Activated naive CD8-positive, alpha-beta T cell treated with anti-CD3 and anti-CD28 coated beads, Interleukin-2, amount 10 ng/mL, durations not matched to agents 7 days and 5 days (primary cell): ENCODE measurements at places on chromosomes 13 and 19. TPM values are rescaled to one million over a fixed set of nuclear protein-coding genes. Genes with fewer than 3 reads are reported as not detected.

Gene PLIN4
- 0.11 TPM for total RNA-seq

Gene ZNF844
- 9.1 TPM for total RNA-seq

- DNase-seq, result no peak
- H3K36me3 ChIP-seq, result peaks cover 5% of the 10 kb centered on the region
- H3K4me1 ChIP-seq, result peaks cover 28% of the 10 kb centered on the region
Observed at GRCh38 chr19:42286349-42287016, 15.4 kb upstream of the PRR19 start.

- peaks cover 2% of the 10 kb centered on the region for H3K4me1 ChIP-seq
- no peaks in the 10 kb centered on the region for H3K27me3 ChIP-seq
- H3K4me3 ChIP-seq, result no peak overlapping the region
Observed at GRCh38 chr19:12202250-12202649, 39.4 kb downstream of the ZNF136 start.

Gene ZFP14
- total RNA-seq, result 9.7 TPM

DNA sequence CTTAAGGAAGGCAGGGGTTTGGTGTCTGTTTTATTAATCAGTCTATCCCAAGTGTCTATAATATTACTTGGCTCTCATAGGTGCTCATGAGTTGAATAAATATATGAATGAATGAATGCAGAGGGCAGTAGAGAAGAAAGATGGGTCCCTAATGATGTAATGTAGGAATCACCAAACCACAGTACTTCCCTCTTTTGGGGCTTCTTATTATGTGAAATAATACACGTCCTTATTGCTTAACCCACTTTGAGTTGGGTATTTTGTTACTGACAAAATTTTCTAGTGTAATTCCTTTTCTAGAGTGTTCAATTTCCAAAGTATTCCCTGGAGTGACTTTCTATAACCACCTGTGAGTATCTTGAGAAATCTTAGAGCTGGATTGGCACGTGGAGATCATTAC, 13.2 kb downstream of the KLK5 start:
- H3K4me3 ChIP-seq, result no peak overlapping the region
- DNase-seq, result no peak
- H3K27me3 ChIP-seq, result no peaks in the 10 kb centered on the region
- H3K27ac ChIP-seq, result no peak overlapping the region

DNA sequence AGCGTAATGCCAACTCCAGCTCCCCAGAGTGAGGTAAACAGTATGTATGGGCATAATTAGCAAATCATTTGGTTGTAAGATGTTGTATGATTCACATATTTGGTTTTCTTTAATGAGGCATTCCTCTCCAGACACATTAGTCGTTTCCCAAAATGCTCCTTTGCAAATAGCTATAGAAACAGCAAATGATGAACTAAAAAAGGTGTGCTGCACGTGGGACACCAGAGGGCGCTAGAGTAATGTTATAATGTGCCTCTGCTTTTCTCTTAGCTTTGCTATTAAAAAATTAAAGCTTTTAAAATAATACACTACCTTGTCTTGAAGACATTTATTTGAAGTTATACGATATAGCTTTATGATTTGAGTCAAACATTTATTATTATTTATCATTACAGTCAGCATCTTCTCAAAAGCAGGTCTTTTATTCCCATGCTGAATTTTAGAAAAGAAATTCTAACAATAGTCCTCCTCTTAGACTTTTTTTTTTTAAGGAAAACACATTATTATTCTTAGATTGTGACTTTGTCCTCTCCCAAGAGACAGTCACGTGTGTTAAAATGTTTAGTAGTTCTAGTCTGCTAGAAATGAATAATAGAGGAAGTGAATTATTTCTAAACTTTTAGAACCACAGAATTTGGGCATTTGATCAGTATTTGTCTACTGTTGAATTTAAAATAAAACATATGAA, 121.6 kb upstream of the FRY start:
- no peak overlapping the region for H3K27ac ChIP-seq
- no peak overlapping the region for H3K4me3 ChIP-seq
- H3K4me1 ChIP-seq, result peaks cover 4% of the 10 kb centered on the region
- peaks cover 34% of the 10 kb centered on the region for H3K27me3 ChIP-seq
- no peaks in the 10 kb centered on the region for H3K36me3 ChIP-seq

Gene SWSAP1
- total RNA-seq, result 3.0 TPM

- peaks cover 66% of the 10 kb centered on the region for H3K36me3 ChIP-seq
- DNase-seq, result no peak
- H3K4me1 ChIP-seq, result peaks cover 6% of the 10 kb centered on the region
Observed at GRCh38 chr19:24040621-24041020, 46.4 kb upstream of the ZNF254 start.

- DNase-seq, result no peak
- H3K4me3 ChIP-seq, result no peak overlapping the region
- no peaks in the 10 kb centered on the region for H3K36me3 ChIP-seq
- no peaks in the 10 kb centered on the region for H3K27me3 ChIP-seq
Observed at GRCh38 chr19:27762933-27763332, 1450.0 kb downstream of the UQCRFS1 start.

DNA sequence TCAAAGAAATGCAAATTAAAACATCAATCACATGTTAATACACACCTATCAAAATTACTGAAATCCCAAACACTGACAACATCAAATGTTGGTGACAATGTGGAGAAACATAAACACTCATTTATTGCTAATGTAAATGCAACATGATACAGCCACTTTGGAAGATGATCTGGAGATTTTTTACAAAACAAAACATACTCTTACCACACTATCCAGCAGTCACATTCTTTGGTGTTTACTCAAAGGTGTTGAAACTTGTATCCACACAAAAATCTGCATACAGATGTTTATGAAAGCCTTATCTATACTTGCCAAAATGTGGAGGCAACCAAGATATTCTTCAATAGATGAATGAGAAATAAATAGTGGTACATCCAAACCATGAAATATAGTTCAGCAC, 1219.5 kb upstream of the PCDH20 start:
- H3K36me3 ChIP-seq, result no peaks in the 10 kb centered on the region
- H3K27me3 ChIP-seq, result no peaks in the 10 kb centered on the region
- no peak overlapping the region for H3K27ac ChIP-seq
- no peak overlapping the region for H3K4me3 ChIP-seq
- no peaks in the 10 kb centered on the region for H3K4me1 ChIP-seq
- DNase-seq, result no peak

DNA sequence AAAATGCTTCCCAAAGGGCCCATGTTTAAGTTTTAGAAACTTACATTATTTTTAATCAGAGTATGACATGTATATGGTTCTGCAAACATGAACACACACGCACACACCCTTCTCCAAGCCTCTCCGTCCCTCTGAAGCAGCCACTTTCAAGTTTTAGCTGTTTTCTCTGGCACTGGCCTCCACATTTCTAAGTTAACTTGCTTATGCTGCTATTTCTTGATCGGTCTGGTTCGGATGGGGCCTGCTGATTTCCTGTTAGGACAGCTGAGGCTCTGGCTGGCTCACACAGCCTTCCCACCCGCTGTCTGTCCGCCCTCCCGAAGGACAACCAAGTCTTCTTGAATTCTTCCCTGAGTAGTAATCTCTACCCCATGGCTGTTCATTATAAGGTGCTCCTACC, 4.4 kb downstream of the SPC24 start:
- H3K27ac ChIP-seq, result no peak overlapping the region
- H3K4me1 ChIP-seq, result peaks cover 14% of the 10 kb centered on the region
- peaks cover 48% of the 10 kb centered on the region for H3K36me3 ChIP-seq
- no peak for DNase-seq

- H3K36me3 ChIP-seq, result no peaks in the 10 kb centered on the region
- no peak for DNase-seq
- H3K4me1 ChIP-seq, result no peaks in the 10 kb centered on the region
- H3K4me3 ChIP-seq, result no peak overlapping the region
Observed at GRCh38 chr13:105920370-105920769, 615.1 kb downstream of the EFNB2 start.

DNA sequence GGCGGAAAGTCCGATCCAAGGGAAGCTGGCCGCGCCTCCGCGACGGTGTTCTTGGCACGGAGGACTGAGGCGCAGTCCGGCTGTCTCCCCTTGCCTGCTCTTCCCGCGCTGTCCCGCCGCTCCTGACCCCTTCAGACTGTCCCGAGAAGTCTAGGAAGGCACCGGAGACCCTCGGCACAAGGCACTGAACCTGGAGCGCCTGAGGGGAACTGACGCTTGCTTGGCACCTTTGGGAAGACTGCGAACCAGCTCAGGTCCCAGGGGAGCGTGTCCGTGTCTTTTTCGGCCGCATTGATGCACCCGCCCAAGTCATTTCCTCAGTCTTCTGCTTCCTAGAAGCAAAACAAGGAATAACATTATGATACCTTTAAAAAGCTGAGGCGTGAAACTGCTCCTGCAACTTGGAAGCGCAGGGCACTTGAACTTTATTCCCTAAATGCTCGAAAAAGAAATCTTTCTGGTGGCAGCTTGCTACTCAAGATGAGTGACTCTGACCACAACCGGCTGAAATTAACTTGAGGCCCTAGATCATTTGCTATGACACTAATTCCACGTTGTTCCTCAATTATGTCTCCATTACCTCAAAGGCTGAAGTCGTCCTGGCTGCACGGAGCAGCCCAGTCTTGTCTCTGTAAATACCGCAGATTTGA, 735 bp upstream of the FLT1 start:
- DNase-seq, result no peak
- peaks cover 2% of the 10 kb centered on the region for H3K36me3 ChIP-seq
- H3K27ac ChIP-seq, result no peak overlapping the region
- peaks cover 12% of the 10 kb centered on the region for H3K4me1 ChIP-seq

- DNase-seq, result no peak
- peaks cover 20% of the 10 kb centered on the region for H3K4me1 ChIP-seq
- H3K27ac ChIP-seq, result no peak overlapping the region
- H3K4me3 ChIP-seq, result no peak overlapping the region
Observed at GRCh38 chr19:13783565-13784500, 9.6 kb downstream of the C19orf53 start.

DNA sequence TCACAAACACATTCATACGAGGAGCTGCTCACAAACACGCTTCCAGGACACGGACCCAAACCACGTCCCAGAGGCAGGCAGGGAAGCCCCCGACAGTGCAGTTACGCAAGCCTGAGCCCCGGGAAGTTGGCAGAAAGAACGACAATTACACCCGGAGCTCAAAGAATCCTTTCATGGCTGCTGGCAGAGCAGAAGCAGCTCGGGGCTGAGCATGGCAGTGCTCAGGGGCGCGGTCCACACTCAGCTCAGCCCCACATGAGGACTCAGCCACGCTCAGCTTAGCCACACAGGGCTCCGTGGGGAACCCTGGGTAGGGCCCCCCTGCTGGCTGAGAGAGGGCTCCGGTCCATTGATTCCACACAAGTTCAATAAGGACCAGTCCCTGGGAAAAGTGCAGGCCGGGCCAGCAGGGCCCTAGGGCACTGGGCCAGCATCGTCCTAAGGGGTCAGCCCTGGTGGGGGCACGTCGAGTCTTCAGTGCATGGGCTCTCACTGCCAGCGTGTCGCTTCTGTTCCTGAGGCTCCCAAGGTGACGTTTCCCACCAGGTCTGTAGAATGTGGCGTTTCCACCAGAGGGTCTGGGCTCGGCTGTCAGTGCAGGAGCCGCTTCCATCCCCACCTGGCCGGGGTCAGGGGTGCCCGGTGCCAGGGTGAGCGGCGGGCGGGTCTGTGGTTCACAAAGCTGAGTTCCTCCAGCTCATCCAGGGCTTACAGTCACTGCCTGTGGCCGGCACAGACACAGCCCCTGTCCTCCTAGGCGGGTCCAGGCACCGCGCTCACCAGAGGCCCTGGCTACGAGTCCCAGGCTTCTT, 23.1 kb downstream of the GAS6 start:
- peaks cover 22% of the 10 kb centered on the region for H3K4me1 ChIP-seq
- H3K4me3 ChIP-seq, result no peak overlapping the region
- no peak overlapping the region for H3K27ac ChIP-seq
- no peaks in the 10 kb centered on the region for H3K36me3 ChIP-seq
- H3K27me3 ChIP-seq, result peaks cover 5% of the 10 kb centered on the region

Gene PPM1N
- total RNA-seq, result 6.1 TPM

Gene RTBDN
- not detected for total RNA-seq

Gene OR7D2
- total RNA-seq, result not detected

Gene NBEA
- total RNA-seq, result 1.1 TPM

Gene SIGLEC9
- total RNA-seq, result 1.3 TPM

DNA sequence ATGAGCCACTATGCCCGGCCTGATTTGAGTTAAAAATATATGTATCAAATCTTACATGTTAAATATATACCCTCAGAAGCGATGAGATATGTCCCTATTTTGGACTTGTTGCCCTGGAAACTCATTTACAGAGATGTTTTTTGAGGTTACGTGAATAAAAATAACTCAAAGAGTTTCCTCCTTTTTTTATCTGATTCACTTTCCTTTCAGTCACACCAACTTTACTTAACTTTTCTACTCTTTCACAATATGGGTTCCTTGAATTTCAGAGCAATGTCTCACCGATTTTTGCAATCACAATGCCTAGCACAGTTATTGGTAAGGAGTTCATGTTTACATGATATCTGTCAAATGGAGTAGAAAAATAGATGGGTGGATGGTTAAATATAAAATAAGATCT, 2.3 kb downstream of the OR7C2 start:
- no peak for DNase-seq
- H3K36me3 ChIP-seq, result no peaks in the 10 kb centered on the region
- H3K27me3 ChIP-seq, result no peaks in the 10 kb centered on the region
- no peak overlapping the region for H3K4me3 ChIP-seq
- H3K27ac ChIP-seq, result no peak overlapping the region

DNA sequence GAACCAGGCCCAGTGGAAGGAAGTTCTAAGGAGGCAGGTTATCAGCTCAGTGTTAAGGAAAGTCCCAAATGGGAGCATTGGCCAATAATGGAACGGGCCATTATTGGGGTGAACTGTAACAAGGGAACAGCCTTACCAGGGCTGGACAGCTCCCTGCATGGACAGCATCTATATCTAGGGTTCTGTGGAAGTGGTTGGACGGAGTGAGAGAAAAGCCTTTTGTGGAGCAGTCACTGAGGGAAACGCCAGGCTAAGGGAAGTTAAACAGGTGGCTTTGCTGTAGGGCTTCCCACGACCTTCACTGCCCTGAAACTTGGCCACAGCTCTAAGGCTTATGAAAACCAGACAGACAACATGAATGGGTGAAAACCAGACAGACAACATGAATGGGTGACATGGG, 17.0 kb downstream of the POU2F2 start:
- DNase-seq, result no peak
- H3K36me3 ChIP-seq, result peaks cover 15% of the 10 kb centered on the region
- peaks cover 23% of the 10 kb centered on the region for H3K4me1 ChIP-seq
- no peak overlapping the region for H3K27ac ChIP-seq

GRCh38 chr13:103164251-103164650, 98.0 kb upstream of the SLC10A2 start:
- no peaks in the 10 kb centered on the region for H3K27me3 ChIP-seq
- H3K4me3 ChIP-seq, result no peak overlapping the region
- DNase-seq, result no peak
- no peaks in the 10 kb centered on the region for H3K4me1 ChIP-seq
- H3K27ac ChIP-seq, result no peak overlapping the region

- no peak overlapping the region for H3K4me3 ChIP-seq
- no peaks in the 10 kb centered on the region for H3K27me3 ChIP-seq
- peaks cover 14% of the 10 kb centered on the region for H3K36me3 ChIP-seq
- peaks cover 22% of the 10 kb centered on the region for H3K4me1 ChIP-seq
- peak overlapping the region; percentile 48 for H3K27ac ChIP-seq
Observed at GRCh38 chr19:55248166-55248675, 10.6 kb downstream of the PPP6R1 start.

Gene ZNF665
- total RNA-seq, result 11.4 TPM

GRCh38 chr13:36552334-36552733, 120.0 kb downstream of the CCNA1 start:
- H3K27me3 ChIP-seq, result no peaks in the 10 kb centered on the region
- H3K4me1 ChIP-seq, result no peaks in the 10 kb centered on the region
- peak overlapping the region; percentile 17 for H3K27ac ChIP-seq
- H3K4me3 ChIP-seq, result no peak overlapping the region

Gene PRR36
- 0.78 TPM for total RNA-seq

Gene RXFP2
- total RNA-seq, result not detected
